ENCODE measurements at places on chromosomes 3 and 15.

- no peak for DNase-seq
Measured at GRCh38 chr15:88661041-88661700, 22.4 kb downstream of the ISG20 start.

- no peak for DNase-seq
Measured at GRCh38 chr3:117084277-117084676, 374.7 kb downstream of the TUSC7 start.

DNA sequence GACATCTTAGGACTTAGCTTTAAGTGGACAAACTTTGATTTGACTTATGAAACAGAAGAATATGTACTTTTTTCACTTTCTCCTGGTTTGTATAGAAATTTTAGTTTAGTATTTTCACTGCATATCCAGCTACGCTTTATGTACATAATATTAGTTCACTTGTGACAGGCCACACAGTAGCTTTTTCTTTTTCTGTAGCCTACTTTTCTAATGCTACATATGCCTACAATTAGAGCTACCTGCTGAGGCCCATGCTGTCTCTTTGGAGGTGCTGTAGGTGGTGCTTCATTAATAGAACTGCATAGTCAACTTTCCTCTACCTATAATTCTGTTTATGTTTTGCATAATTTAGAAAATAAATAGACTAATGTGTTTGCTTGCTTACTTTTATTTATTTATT is 191.6 kb downstream of the NLGN1 start:
- DNase-seq: no peak

GRCh38 chr3:120506076-120506827 is 55.5 kb upstream of the FSTL1 start:
- peak; percentile 10 for DNase-seq

DNA sequence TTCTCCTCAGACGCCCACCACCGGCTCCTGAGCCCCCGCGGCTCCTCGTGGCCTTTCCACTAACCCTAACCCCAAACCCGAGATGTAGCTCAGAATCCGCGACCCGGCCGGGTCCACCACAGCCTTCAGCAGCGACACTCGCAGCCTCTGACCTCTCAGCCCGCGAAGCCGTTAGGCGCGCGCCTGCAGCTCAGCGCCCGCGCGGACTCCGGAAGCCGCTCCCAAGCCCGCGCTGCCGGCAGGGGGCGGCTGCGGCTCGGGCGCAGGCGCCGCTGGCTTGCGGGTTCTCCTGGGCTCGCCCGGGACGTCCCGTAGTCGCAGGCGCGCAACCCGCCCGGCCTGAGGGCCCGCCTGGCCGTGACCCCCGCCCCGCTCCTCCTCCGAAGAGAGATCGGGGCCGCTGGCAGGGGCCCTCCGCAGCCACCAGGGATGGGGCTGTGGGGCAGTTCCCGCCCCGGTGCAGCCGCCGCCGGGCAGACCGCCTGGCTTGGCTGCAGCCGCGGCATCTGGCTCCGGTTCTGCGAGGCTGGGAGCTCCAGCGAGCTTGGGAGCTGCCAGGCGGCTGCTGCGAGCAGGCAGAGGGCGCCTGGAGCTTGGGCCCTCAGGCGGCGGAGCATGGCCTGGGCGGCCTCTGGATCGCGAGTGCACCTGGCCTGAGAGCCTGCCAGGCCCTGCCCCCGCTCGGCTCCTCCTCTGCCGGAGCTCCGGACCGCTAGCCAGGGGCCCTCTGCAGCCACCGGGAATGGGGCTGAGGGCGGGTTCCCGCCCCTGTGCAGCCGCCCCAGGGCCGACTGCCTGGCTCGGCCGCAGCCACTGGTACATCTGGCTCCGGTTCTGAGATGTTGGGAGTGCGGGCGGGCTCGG is 120.7 kb downstream of the LMLN start:
- DNase-seq: no peak

DNA sequence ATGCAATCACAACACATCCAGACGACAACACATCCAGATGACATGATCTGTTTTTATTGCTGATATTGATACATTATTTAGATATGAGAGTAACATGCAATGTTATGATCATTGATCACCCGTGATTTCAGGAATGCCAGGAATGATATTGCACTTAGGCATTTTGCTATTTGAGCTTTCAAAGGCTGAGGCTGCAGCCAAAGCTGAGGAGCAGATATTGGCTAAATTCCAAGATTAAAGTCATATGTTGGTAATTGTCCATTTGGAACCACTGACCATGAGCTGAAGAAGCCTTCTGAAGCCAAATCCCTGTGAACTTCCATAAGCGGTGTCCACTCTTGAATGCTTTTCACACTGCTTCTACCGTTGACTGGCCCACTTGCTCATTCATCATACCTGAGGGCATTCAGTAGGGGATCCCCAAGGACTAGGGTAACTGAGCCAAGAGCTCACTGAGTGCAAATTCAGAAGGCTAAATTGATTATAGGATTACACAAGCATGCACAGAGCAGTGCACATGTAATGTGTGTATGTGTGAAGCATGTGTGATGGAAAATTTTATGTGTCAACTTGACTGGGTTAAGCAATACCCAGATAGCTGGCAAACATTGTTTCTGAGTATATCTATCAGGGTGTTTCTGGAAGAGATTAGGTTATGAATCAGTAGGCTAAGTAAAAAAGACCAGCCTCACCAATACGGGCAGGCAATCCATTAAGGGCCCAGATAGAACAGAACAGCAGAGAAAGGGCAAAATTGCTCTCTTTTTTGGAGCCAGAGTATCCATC is 92.1 kb upstream of the PLAAT1 start:
- DNase-seq: no peak

- no peak for DNase-seq
Measured at GRCh38 chr3:69472093-69472492, 86.2 kb upstream of the FRMD4B start.

DNA sequence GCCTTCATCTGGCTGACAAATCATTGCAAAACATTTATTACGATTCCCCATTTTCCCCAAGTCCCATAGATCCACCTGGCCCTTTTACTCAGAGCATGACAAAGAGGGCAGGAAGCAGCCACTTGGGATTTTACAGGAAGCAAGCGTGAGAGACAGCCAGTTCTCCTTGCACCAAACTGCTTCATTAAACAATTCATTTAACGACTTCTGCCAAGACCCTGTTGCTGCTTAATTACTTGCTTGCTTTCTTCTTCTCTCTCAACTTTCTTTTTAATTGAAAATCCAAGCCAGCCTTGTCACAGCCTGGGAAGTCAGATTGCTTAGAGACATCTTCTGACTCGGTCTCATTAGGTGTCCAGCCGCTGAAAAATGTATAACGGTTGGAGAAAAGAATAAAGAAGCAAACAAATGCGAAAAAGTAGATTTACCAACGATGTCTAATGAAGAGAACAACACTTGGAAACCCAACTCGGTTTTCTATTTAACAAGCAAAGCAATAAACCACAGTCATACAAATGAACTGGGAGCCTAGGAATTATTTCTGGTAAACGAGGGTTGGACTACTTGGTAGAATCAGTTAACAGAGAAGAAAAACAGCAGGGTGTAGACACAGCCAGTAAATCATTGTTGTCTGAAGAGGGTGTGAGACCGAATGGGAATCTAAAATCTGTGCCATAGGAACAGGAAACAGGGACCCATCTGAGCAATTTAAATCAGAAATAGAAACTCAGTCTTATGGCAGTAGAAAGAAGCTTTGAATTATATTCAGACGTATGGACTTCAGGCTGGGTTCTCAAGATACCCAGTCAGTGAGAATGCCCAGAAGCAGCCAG is 298.3 kb downstream of the LRRC3B start:
- DNase-seq: no peak

- no peak for DNase-seq
Measured at GRCh38 chr3:131549340-131549739, 46.6 kb upstream of the MRPL3 start.
